Stimulated activated CD4-positive, alpha-beta T cell treated with anti-CD3 and anti-CD28 coated beads, TNF-alpha, amount 100 ng/mL, for 1 hour (primary cell): ENCODE measurements at places on chromosomes 5 and 9.

GRCh38 chr9:123320814-123321213 is 35.2 kb upstream of the CRB2 start:
- no peak for DNase-seq

GRCh38 chr5:36230151-36230790 is 11.5 kb downstream of the NADK2 start:
- DNase-seq, result no peak

DNA sequence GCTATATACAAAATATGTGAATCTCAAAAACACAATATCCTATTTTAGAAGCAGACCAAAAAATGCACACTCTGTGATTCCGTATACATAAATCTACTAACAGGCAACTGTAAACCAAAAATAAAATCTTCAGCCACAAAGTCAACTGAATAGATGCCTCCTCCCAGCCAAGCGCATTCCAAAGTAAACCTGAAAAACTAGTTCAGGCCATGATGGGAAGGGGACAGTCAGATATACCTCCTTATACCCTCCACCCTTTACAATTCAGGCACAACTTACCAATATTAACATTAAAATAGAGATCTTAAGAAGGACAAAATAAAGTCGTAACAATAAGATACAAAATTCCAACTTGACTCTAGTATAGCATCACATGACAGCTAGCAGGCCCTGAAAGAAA is 1604.5 kb upstream of the NUDT12 start:
- no peak for DNase-seq

DNA sequence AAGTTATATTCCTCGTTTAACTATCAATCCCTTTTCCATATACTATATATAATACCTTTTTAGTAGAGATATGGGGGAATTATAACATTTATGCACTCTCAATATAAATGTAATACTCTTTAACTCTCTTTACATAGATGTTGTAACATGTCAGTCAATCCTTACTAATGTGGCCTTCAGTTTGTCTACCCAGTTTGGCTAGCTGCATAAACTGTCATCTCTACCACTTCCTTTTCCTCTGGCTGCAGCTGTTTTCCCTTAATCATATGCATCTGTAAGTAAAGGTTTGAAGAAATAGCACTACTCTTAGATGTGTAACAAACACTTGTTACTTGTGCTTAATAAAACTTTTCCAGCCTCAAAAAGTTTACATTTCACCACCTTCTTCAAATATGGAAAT is 13.4 kb downstream of the ABHD17B start:
- DNase-seq, result no peak

DNA sequence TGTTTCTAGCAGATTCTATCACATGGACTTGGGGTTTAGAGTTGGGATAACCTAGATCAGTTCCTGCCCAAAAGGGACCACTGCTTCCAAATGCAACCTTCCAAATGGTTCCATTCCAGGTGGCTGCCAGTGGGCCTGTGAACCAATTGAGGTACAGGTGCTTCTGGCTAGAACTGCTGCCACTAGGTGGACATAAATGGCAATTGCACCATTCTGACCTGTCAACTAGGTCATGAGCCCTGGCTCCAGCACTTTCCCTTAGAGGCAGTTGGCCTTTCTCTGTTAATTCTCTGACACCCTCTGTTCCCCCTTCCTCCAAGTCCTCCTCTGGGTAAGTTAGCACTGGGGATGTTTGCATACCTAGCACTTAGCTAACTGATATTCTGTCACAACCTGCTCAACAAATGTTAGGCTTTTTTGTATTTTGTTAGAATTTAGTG is 16.6 kb upstream of the HEMGN start:
- DNase-seq, result peak; percentile 16

DNA sequence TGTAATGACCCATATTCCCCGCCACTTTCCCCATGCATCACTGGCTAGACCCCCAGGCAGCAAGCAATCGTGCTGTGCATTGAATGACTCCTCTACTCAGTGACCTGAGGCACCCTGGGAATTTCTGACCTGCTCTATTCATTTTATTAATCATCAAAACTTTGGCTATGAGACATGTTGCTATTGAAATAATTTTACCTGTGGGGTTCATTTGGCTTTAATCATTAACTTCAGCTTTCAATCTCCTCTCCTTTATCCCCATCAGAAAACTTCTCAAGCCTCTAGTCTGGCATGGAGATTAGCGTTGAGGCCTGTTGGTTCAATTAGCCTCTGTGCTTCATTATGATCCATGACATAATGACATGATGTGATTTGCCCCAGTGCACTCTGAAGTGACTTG is 429.0 kb downstream of the ZNF608 start:
- DNase-seq, result no peak

DNA sequence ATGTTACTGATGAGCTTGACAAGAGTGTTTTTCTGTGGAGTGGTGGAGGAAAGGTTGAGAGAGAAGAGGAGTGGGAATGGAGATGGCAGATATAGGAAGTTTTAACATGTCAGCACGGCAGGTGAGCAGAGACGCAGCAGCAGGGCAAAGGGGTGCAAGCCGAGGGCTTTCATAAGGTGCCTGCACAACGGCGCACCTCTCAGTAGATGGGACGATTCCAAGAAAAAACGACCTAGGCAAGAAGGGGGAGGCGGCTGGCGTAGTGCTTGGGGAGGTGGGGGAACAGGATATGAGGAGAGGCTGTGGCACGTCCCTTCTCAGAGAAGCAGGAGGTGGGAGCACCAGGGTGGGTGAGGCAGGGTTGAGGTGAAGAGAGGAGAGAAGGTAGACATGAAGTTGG is 24.5 kb downstream of the ARPC5L start:
- no peak for DNase-seq

GRCh38 chr9:79403495-79403894 is 168.3 kb upstream of the TLE4 start:
- DNase-seq, result no peak

- no peak for DNase-seq
These were observed 311.0 kb downstream of the NSG2 start for GRCh38 chr5:174356536-174356935.

DNA sequence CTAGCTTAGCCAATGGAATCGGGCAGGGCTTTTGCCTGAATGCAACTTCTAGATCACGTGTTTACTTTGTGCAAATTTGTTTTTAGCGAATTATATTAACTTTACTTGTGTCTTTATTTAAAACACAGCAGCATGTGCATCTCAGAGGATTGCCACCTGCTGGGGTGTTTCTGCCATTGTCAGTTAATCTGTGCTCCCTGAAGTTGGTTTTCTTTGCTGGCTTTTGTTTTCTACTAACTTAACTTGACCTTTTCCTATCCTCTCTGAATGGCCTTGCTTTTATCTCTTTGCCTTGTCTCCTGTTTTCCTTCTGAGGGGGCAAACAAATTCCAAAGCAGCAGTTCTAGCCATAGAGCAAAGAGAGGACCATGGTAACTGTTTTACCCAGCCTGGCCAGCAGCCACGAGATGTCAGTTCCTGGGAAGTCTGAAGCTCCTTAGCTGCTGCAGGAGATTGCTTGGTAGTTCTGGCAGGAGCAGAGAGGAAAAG is 67.6 kb downstream of the ARHGEF28 start:
- DNase-seq, result no peak

- no peak for DNase-seq
These were observed 286.9 kb downstream of the FBXL7 start for GRCh38 chr5:15786884-15787283.

GRCh38 chr5:25020454-25020853 is 375.7 kb upstream of the CDH10 start:
- no peak for DNase-seq

- no peak for DNase-seq
These were observed 2.8 kb downstream of the DCAF12 start for GRCh38 chr9:34123682-34124081.

DNA sequence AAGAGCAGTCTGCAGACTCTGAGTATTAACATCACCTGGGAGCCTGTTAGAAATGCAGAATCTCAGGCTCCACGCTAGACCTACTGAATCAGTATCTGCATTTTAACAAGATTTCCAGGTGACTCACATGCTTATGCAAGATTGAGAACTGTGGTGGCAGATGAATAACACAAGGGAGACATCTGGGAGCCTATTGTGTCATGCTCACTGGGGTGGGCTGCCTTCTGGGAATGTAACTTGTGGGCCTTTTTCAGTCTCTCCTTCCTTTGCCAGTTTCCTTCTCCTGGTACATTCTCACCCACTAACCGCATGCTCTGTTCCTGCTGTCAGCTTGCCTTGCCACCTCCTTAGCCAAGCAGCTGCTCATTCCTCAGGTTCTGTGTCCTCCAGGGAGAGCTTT is 176.6 kb upstream of the C9orf72 start:
- DNase-seq, result no peak

DNA sequence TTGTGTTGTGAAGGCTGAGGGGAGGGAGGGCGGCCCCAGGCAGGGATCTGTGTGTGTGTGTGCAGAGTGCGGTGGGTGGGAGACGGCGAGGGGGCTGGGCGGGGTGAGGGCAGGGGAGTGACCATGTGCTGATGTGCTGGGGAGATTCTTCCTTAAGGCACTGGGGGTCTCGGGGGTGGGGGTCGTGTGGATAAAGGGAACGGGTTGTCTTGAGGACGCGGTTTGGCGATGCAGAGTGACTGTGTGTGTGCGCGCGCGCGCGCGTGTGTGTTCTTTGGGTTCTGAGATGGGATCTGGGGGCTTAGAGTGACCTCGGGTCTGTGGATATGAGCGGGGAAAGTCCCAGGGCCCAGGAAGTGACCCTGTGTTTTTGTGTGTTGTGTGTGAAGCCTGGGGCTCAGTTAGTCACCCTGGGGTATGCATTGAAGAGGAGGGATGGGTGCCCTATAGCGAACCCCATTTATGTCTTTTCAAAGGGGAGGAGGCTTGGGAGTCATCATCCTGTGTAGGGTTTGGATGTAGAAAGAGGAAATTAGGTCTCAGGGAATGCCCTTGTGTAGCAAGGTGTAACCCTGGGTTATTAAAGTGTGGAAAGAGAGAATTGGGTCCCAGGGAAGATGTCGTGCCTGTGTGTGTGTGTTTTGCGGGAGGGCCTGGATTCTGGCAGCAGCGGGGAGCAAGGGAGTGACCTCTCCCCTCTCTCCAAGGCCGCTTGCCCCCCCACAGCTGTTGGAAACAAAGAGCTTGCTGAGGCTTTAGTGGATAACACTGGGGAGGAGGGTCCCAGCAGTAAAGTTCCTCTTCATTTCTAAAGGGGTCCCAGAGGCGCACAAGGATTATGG is 1.4 kb downstream of the TMEFF1 start:
- no peak for DNase-seq

GRCh38 chr9:124780757-124781151 is 3.8 kb downstream of the OLFML2A start:
- no peak for DNase-seq
